NCI-H446 (cell line): ENCODE measurements at places on chromosomes 4 and X.
A peak's percentile ranks its signal among the peaks of the same experiment; 100 is the strongest.

DNA sequence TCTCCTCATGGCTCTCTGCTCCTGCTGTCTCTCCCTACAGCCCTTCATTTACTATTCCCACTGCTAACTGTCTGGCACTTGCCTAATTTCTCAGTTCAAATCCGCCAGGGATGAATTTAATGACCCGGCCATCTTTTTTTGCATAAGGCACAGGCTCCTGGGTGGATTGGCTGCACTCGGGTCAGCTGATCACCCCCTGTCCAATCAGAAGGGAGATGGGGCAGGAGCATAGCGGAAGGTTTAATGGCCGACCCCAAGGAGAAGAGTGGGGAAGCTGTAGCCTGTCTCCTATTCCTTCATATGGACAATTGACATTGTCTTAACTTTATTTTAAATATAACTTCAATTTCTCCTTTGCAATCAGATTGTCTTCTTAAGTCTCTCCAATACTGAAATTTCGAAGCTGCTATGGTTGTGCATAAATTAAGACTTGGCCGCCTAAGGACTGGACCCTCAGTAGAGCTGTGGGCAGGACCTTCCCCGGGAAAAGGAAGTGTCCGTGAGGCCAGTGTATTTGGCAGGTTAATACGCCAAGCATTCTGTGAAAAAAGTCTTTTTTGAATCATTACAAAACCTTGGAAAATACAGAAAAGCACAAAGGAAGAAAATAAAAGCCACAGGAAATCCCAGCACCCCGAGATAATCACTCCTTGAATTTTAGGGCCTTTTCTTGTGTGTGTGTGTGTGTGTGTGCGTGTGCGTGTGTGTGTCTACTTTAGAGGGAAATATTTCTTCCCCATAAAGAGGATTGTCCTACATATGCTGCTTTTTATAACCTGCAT lies 55.5 kb downstream of the SMIM20 start:
- no peak for DNase-seq

- no peak for DNase-seq
These were observed 71.3 kb upstream of the ANXA3 start for GRCh38 chr4:78480286-78480685.

DNA sequence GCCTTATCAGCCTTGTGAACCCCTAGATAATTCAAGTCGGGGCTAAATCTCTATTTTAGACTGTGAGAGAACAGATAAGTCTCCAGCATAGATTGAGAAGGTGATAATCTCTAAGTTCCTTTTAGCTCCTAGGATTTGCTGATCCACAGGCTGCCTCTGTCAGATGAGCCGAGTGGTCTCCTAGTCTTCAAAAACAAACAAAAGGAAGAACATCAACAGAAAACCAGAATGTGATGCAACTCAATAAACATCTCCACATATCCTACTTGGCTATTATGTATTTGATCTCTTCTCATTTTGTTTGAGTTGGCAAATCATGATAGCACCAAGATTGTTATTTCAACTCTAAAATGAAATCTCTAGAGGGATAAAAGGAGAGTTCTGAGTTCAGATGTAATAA lies 88.4 kb upstream of the SLC7A11 start:
- no peak for DNase-seq

- DNase-seq: no peak
These were observed 95.8 kb upstream of the WDR1 start for GRCh38 chr4:10212400-10212799.

- peak; percentile 85 for DNase-seq
These were observed 56.9 kb upstream of the SMIM10 start for GRCh38 chrX:134933911-134934310.

- DNase-seq: no peak
These were observed 257.5 kb upstream of the FAT1 start for GRCh38 chr4:186981161-186981560.

GRCh38 chr4:55345980-55346850 lies at the start of gene SRD5A3:
Gene SRD5A3 (plus strand): TSS chr4:55346242. CDS start chr4:55346337, 95 bp downstream.
- DNase-seq: peak; percentile 83

- DNase-seq: no peak
These were observed 921.8 kb upstream of the PCDH10 start for GRCh38 chr4:132227151-132227856.

- no peak for DNase-seq
These were observed 388.4 kb upstream of the MAOA start for GRCh38 chrX:43267652-43268051.

- no peak for DNase-seq
These were observed 29.3 kb upstream of the SRPX start for GRCh38 chrX:38249965-38250364.

GRCh38 chr4:70183168-70183939 lies 12.2 kb upstream of the ODAM start:
- DNase-seq: peak; percentile 21

- peak; percentile 32 for DNase-seq
These were observed 11.2 kb downstream of the ADAM29 start for GRCh38 chr4:174929346-174929745.

GRCh38 chrX:25650216-25650820 lies 487.8 kb upstream of the MAGEB18 start:
- DNase-seq: no peak

- DNase-seq: no peak
These were observed 98.4 kb upstream of the TENM3 start for GRCh38 chr4:182144626-182145333.

- DNase-seq: no peak
These were observed 821 bp downstream of the SLITRK2 start for GRCh38 chrX:145818186-145819113.

DNA sequence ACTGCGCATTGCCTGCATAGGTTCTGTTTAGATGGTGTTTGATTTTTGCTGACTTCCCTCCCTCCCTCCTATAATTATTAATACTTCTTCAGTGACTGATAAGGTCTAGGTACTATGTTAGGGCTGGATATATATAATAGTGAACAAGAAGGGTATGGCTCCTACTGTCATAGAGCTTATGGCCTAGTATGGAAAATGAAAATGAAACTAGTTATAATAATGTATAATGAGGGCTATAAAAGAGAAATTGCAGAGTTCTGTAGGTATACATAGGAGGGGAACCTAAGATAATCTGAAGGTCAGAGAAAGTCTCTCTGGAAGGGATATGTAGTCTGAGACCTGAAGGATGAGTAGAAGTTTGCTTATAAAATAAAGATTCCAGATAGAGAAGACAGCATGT lies 102.1 kb downstream of the DCK start:
- DNase-seq: no peak

DNA sequence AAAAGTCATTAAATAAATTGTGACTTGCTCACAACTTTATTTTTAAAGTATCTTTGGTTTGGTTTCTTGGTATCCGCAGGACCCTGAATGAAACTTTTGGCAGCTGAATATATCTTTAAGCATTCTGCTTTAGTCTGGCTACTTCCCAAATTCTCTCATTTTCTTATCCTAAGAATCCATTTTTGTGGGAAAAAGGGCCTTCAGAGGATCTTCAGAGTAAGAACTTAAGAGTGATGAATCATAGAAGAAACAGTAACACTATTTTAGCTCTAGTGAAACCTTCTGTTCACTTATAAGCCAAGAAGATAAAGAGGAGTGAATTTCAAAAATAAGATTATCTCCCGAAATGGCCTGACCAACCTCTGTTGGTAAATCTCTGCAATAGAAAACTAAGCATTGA lies 540.6 kb upstream of the MAGEB18 start:
- DNase-seq: no peak

DNA sequence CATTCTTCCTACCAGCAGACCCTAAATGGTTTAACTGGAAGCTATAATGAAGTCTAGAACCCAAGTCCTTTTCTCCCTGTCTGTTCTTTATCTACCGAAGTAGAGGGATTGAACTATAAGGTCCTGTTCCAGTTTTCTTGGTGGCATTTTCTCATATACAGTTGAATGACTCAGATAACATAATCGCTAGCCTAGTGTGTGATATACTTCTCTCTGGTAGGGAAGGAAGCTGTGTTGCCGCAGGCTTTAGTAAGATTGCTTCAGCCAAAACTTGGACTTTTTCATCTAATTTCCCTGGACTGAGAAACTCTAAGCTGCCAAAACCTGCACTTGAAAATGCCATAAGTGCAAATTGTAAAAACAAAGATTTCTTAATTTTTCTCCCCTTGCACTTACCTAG lies 123.4 kb downstream of the NWD2 start:
- no peak for DNase-seq

DNA sequence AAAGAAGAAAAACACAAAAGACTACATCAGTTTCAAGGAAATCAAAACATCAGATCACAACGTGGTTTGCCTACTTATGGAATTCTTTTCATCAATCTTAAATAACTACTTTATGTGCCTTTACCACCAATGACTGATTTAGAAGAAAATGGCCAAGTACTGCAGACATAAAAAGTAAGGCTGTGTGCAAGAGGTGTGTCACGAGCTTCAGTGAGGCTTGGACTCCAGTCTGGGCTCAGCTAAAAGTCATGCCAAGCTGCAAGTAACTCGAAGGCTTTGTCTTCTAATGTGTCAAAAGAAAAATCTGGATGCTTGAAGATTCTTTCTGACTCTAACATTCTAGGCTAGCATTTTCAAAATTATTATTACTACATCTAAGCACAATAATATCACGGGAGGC lies 17.0 kb downstream of the PRSS12 start:
- no peak for DNase-seq

GRCh38 chrX:2351999-2352995 lies 148.5 kb downstream of the DHRSX start:
- DNase-seq: no peak

DNA sequence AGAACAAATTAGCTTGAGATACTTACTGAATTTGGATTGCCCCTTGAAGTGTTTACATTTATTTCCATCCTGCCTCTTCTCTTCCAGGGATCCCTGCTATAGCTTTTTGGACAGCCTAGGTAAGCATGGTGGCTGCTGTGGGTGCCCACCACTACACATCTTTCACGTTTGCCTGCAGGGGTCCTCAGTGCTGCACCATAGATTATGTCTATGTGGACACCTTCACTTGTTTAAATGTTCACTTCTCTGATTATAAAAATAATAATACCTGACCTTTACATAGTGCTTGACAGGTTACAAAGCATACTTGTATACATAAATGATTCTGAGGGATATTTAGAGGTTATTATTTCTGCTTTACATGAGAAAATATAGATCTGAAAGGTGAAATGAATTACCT lies 67.9 kb upstream of the SLC4A4 start:
- peak; percentile 4 for DNase-seq

- no peak for DNase-seq
These were observed 73.9 kb downstream of the IRF2 start for GRCh38 chr4:184400375-184400870.

GRCh38 chrX:65900850-65901844 lies 138.7 kb downstream of the VSIG4 start:
- no peak for DNase-seq

DNA sequence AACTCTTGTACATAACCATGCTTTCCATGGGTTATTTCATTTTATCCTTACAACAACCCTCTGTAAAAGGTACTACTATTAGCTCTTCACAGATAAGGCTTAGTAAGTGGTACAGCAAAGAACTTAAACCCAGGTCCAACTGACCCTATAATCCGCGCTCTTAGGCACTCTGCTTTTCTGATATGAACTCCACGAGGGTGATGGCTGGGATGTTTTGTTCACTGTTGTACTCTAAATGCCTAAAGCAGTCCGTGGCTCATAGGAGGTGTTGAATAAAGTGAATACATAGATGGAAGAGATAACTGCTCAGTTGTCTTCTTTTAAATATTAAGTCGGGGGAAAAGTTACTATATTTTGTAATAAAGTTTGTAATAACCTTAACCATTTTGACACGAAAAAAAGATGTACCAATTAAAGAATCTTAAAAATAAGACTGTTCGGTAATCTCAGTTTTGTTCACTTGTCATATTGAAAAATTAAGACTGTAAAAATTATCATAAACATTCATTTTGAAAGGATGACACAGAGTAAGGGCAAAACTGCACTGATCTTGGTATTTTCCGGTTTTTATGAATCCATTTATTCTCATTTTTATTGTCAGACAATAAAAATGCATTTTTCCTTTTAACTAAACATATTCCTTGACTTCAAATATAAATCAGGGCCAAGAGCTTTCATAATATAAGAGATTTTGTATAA lies 166.5 kb downstream of the FBXW7 start:
- DNase-seq: no peak

DNA sequence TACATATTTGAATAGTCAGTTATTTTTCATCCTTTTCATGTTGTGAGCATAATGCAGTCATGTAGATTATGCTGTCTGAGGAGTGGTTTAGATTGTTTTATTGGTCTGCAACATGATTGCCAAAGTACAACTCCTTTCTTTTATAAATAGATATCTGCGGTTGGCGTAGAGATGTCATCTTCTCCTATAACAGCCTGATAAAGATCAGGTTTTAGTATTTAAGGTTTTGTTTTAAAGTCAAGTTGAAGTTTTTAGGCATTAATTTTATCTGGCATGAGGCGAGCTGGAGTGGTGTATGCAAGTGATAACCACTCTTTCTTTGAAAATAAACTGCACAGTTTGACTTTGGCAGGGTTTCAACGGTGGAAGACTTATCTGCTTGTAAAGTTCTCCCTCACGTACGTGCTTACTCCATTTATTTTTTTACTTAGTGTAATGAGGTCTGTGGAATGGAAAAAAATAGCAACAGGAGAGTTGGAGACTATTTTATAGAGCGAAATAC lies 126.3 kb downstream of the FBXO8 start:
- no peak for DNase-seq

DNA sequence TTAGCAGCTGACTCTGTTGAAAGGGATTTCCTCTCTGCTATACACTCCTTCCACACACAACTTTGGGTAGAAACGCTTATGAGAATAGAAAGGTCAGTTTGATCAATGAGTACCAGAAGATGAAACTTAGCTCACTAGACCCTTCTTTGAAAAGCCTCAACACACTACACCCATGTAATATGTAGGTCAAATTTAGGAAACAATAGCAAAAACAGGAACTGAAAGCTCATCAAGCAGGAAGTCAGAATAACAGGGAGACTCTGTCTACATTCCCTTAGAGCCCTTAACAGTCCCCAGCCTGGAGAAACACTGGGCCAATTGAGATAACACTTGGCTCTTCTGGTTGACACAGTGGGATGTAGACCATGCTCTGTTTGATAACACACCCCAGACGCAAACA lies 30.7 kb downstream of the SRPX2 start:
- DNase-seq: no peak

DNA sequence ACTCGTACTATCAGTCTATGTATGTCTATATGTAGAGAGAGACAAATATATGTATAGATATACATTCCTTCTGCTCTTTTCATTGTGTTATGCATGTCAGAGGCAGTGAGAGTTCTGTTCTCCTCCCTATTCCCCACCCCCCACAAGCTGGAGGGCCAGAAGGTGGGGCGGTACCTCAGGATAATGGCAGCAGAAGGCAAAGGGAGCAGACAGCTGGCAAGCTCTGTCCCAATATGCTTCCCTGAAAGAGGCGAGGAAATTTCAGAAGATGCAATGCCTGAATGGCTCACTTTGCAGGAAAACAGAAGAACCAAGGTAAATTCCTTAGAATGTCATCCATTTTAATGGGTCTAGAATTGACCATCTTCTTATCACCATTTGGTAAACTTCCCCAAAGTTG lies 114.4 kb downstream of the NAA11 start:
- peak; percentile 88 for DNase-seq

DNA sequence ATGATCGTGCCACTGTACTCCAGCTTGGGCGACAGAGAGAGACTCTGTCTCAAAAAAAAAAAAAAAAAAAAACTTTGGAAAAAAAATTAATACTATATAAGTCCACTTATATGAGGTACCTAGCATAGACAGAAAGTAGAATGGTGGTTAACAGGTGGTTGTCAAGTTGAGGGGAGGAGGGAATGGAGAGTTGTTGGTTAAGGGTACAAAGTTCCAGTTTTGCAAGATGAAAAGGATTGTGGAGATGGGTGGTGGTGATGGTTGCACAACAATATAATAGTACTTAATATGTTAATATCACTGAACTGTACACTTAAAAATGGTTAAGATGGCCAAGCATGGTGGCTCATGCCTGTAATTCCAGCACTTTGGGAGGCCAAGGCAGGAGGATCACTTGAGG lies 4.1 kb upstream of the IL9R start:
- no peak for DNase-seq
